Left cardiac atrium (tissue), 4 donors: ENCODE measurements at places on chromosomes 5 and 9. TPM values are rescaled to one million over a fixed set of nuclear protein-coding genes. Genes with fewer than 3 reads are reported as not detected.

The OCLN gene
- total RNA-seq: 1.7 TPM

The PTPRD gene
- total RNA-seq: 12.1 TPM

The C9orf153 gene
- total RNA-seq: 0.31 TPM

The ACOT12 gene
- not detected for total RNA-seq

The EQTN gene
- not detected for total RNA-seq

The PCDHGC4 gene
- 1.4 TPM for total RNA-seq

The PCDHB6 gene
- total RNA-seq: 0.86 TPM

The PLPPR1 gene
- 0.18 TPM for total RNA-seq

The GNA14 gene
- 5.5 TPM for total RNA-seq

The TSSK1B gene
- not detected for total RNA-seq

The SPEF2 gene
- total RNA-seq: 2.6 TPM

The MAMDC4 gene
- total RNA-seq: 3.7 TPM

The HTR1A gene
- not detected for total RNA-seq

The MELK gene
- total RNA-seq: 1.1 TPM

The GFPT2 gene
- total RNA-seq: 27.3 TPM

The ZNF354C gene
- total RNA-seq: 3.9 TPM

The PCDHB2 gene
- total RNA-seq: 3.1 TPM

The CD74 gene
- total RNA-seq: 255 TPM

The CTSV gene
- 0.21 TPM for total RNA-seq

The CCDC171 gene
- total RNA-seq: 1.4 TPM

The CNOT8 gene
- total RNA-seq: 29.3 TPM

The ASPN gene
- 7.9 TPM for total RNA-seq

The IFNA21 gene
- not detected for total RNA-seq

The PCA3 gene
- not detected for total RNA-seq

The FGF10 gene
- 2.8 TPM for total RNA-seq

The ADRB2 gene
- 3.3 TPM for total RNA-seq

The FSD1L gene
- total RNA-seq: 3.0 TPM

The NEUROG1 gene
- not detected for total RNA-seq

The PPP6C gene
- 34.0 TPM for total RNA-seq

The FAM200C gene
- total RNA-seq: 2.1 TPM

The TAF11L10 gene
- not detected for total RNA-seq

The MCTP1 gene
- total RNA-seq: 16.1 TPM

The SLC36A3 gene
- total RNA-seq: not detected

The SLC2A6 gene
- 4.3 TPM for total RNA-seq

The GGTA1 gene
- total RNA-seq: 8.3 TPM

The FBP2 gene
- total RNA-seq: 0.62 TPM

The DMGDH gene
- total RNA-seq: 3.0 TPM

The PCDHGB4 gene
- total RNA-seq: 4.5 TPM

The CSF2 gene
- total RNA-seq: not detected

The BAAT gene
- total RNA-seq: not detected

The SH3RF2 gene
- 179 TPM for total RNA-seq

The C5orf34 gene
- total RNA-seq: 0.44 TPM

The ZBTB26 gene
- total RNA-seq: 3.6 TPM

The DMRT3 gene
- total RNA-seq: not detected

The SOX30 gene
- 0.44 TPM for total RNA-seq

The UBE2QL1 gene
- total RNA-seq: 5.6 TPM

The ZNF189 gene
- 36.7 TPM for total RNA-seq

The ANKRD34B gene
- total RNA-seq: not detected

The FEM1C gene
- 23.2 TPM for total RNA-seq

The SLC30A5 gene
- 48.3 TPM for total RNA-seq
